Activated naive CD4-positive, alpha-beta T cell (primary cell): ENCODE measurements at places on chromosomes 3 and 15.

- DNase-seq, result no peak
Measured at GRCh38 chr3:166575161-166575560, 737.9 kb upstream of the BCHE start.

DNA sequence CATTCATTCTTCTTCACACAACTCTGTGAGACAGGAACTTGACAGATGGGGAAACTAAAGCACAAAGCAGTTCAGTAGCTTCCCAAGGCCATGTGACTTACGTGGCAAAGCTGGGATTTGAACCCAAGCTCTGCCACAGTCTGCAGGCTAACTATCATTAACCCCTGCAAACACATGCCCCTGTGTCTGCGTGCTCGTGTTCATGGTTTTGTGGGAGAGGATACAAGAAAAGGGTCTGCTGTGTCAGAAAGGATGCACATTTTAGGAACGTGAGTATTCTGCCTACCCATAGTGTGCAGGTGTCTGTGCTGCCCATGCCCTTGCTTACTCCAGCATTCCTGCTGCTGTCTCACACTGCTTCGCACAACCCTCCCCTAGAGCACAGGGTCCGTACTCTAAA lies 137.0 kb downstream of the CHDH start:
- no peak for DNase-seq

- DNase-seq, result no peak
Measured at GRCh38 chr3:82494977-82495489, 733.6 kb upstream of the GBE1 start.

DNA sequence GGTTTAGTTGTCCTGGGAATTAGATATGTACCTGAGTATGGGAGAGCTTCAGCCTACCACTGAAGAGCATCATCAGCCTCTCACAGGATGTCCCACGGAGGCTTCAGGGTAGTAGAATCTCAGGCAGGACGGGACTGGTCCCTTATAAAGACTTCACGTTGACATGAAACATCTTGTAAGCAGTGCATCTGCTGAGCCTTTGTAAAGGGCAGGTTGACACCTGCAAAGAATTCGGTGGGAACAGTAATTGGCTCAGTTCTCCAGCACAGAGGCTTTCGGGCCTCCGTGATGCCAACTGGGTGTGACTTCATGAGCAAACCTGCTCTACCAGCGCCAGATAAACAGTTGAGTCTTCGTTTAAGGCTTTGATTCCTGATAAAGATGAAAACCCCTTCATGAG lies 26.9 kb upstream of the AVEN start:
- no peak for DNase-seq

- DNase-seq, result no peak
Measured at GRCh38 chr3:49717211-49717958, 2.1 kb downstream of the AMIGO3 start.

DNA sequence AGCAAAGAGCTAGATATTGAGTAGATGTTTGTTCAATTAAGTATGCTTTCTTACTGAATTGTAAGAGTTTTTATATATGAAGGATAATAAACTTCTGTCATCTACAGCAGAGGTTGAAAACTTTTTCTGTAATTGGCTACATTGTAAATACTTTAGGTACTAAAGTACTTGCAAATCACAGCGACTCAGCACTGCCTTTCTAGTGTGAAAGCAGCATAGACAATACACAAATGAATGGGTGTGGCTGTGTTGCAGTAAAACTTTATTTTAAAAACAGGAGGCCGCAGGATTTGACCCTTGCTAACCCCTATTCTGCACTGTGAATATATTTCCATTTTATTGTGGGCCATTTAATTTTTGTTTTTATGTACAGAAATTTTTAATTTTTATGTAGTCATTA lies 104.3 kb upstream of the TMC3 start:
- no peak for DNase-seq

DNA sequence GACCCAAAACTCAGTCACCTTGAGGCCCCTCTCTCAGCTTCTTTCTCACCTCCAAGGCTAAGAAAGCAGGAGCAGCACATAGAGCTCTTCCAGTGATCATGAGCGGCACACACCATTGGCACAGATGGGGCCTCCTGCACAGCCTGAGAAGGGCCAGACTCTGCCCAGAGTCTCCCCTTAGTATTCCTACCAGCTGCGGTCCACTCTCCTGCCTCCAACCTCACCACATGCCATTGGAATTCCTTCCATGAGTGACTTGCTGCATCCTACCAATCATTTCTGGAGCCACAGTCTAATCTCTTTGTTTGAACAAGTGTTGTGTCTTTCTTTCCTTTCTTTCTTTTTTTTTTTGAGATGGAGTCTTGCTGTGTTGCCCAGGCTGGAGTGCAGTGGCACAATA lies 39.3 kb downstream of the CDCP1 start:
- no peak for DNase-seq

DNA sequence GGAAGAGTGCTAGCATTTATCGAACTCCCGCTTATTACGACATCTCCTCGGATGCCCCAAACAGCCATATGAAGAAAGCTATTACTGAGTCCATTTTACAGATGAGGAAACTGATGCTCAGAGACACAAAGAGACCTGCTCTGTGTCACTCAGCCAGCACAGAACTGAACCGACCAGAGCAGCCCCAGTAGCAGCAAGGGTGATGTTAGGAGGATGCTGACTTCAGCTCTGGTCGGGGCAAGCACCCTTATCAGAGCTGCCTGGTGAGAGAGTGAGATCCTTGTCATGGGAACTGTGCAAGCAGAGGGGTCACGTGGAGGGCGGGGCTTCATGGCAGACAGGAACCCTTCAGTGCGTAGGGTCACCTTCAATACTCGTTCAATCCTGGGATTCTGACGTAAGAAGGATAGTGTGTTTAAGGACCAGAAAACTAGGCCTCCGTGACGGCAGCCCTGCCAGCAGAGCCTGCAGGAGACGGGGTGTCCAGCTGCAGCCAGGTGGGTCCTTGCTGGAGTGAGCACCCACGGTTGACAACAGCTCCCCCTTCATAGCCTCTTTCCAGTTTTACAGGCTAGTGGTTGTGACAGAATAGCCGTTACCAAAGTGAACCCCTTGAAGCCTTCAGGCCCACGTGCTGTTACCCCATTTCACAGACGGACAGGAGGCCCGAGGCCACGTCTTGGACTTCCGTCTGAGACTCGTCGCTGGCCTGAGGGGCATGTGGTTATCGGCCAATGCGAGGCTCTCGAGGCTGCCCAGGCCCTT lies 12.0 kb upstream of the IQSEC1 start:
- no peak for DNase-seq

GRCh38 chr3:195836476-195837135 lies 24.9 kb upstream of the MUC4 start:
- no peak for DNase-seq

DNA sequence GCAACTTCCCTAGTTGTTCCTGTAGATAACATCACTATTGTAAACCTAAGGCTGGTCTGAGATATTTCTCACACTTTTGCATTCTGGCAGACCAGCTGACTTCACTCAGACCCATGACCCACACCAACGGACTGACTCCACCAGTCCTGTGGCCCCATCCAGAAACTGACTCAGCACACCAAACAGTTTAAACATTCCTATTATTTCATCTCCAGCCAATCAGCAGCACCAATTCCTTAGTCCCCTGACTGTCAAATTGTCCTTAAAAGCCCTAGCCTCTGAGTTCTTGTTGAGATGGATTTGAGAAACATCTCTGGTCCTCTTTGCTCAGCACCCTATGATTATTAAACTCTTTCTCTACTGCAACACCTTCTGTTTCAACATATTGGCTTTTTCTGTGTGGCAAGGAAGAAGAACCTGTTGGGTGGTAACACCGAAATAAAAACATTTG lies 12.2 kb upstream of the IDH2 start:
- no peak for DNase-seq
